GOT3 (cell line): ENCODE measurements at places on chromosomes 12 and 14.

GRCh38 chr12:52401526-52401925, 4.6 kb downstream of the KRT82 start:
- DNase-seq = no peak

DNA sequence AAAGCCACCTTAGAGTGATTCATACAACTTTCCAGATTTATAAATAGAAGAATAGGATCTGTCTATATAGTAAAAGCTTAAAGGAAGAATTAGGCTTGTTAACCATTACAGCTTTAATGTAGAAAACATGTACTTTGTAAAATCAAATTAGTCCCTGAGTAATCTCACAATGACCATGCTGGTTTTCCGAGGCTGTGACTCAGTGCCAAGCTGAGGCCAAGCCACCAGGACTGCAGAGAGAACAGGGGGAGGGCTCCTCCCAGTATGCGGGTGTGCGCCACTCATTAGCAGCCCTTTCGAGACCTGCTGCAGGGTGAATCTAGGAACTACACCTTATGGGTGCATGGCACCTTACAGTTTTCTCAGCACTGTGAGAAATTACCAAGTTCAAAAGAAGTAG, 167.0 kb downstream of the EFCAB11 start:
- DNase-seq = no peak

DNA sequence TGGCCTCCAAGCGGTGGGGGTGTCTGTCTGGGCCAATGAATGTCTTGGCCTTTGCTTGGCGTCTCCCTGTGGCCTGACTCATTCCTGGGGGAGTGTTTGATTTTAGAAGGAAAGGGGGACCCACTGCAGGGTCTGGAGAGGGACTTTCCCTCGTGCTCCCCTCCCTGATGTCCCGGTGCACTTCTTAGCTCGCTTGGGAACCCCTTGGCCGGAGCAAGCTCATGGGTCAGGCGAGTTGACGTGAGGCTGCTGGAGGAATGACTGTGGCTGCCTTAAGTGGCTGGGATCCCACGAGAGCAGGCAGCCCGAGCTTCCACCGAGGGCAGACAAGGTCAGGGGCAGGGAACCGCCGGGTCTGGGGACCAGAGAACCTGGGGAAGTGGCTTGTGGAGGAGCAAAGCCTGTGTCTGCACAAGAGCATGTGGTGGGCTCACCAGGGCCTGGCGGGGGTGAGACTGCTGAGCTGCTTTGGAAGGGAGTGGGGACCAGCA, 218.4 kb upstream of the C14orf180 start:
- DNase-seq = no peak

GRCh38 chr12:47824198-47824597, 4.5 kb upstream of the HDAC7 start:
- no peak for DNase-seq

DNA sequence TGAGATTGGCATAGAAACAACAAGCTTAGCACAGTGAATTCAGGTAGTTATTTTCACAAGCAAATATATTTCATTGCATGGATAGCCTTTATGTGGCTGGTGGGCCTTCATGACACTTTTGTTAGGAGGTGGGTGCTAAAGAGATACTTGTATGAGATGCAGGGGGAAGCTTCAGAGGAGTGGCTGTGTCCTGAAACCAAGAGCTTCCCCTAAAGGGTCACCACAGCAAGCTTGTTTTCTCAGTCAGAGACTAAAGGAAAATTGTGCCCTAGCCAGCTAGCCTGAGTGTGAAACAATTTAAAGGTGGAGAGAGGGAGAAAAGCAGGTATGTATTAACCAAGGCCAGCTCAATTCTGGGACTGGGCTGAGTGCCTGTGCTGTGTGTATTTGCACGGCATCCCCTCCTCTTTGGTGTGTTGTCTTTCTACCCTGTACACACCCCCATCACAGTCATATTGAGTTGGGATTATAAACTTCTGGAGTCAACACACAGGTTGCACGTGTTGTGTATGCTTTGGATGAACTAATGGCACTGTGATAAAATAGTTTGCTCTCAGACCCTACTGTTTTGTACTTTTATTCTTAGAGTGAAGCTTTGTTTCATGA, 79.2 kb downstream of the RASSF8 start:
- DNase-seq = no peak

GRCh38 chr12:4287325-4288211, 14.0 kb downstream of the CCND2 start:
- no peak for DNase-seq

GRCh38 chr12:2752676-2753371, 41.9 kb upstream of the FKBP4 start:
- peak; percentile 24 for DNase-seq

GRCh38 chr14:69876221-69876847, 2.9 kb upstream of the SMOC1 start:
- no peak for DNase-seq

DNA sequence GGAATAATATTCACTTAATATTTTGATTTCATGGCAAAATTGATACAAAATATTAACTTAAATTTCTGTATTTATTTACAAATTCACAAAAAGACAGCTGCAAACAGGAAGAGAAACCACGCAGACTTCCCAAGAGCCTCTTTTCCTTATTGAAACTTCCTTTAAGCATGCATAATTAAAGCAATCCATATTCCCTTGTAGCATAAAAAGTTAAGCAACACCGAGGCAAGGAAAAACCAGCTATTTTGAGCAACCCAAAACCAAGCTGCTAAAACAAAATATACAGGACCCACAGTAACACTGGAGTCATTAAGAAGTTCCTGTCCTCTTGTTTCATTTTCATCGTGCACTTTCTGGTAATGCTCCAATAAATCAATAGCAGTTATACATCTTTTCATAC, 58.0 kb downstream of the EEA1 start:
- DNase-seq = no peak

GRCh38 chr12:81222846-81223592, 145.1 kb downstream of the ACSS3 start:
- DNase-seq = no peak

DNA sequence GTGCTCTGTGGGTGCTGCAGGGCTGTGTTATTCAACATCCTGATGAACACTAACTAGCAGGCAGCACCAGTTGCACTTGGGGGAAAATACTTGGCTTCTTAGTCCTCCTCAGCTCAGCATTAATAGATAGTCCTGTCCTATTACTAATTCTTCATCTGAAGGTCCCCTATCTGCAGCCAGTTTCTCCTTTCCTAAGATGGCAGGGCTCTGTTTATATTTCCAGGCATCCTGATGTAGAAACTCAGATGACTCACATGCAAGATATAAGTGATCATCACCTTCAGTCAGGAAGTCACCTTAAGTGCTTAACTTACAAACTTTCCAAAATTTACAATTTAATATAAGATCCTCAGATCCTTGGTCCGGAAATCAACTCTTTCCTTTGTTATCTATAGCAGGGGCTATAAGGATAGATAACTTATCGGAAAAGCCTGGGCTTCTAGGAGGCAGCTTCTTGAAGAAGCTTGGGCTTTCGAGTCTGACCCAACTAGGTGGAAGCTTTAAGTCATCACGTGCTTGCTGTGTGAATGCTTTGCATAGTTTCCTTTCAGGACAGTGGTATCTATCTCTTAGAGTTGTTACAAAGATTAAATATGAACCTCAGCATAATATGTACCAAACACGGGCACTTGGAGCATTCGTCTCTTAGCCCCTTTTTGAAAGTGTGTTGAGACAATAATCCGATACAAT, 181.0 kb upstream of the GRIP1 start:
- DNase-seq = no peak

GRCh38 chr14:105867961-105868599, 341.7 kb downstream of the TMEM121 start:
- no peak for DNase-seq

DNA sequence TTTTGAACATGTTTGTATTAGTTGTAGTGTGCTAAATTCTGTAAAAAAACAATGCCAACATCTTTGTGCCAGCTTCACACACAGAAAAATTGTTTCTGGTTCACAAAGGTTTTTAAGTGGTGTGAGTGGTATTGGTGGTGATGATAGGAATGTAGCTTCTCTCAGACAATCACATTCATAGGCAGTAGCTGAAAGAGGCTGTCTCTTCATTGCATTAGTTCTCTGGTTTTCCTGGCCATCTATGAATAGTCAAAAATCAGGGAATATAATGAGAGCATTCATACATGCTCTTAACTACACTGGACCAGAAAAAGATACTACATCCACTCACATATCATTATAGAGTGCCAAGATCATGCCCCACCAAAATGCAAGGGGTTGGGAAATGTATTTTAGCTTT, 433.5 kb downstream of the FLRT2 start:
- DNase-seq = no peak

DNA sequence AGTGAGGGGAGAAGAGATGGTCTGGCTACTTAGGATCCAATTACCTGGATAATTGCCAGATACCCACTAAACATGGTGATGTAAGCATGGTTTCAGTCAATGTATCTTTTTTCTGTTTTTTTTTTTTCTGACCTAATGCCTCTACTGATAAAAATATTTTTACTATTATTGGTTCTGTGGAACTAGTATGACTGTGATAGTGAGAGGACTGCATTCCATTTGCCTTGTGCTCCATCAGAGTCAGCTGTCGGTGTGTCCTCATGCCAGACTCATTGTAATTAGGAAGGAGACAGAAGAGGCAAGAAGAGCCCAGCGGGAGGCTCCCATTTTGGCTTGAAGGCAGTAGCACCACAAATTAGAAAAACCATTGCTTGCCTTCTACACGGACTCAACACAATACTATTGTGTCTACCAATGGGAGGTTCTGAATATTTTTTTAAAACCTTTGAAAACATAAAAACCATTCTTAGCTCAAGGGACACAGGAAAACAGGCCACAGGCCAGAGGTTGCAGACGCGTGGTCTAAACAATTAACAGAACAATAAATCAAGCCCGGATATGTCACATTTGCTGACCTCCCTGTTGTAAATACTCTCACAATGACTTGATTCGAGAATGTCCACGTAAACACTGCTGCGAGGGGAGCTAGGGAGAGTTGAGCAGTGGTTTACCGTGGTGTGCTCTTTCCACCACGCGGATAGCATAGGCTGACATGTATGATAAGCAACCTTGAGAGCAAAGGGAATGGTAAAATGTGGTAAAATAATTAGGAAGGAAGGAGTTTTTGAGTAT, 13.5 kb upstream of the DCP1B start:
- no peak for DNase-seq
